ENCODE measurements at places on chromosomes 6 and 20.

GRCh38 chr6:159532155-159532554 lies 160.9 kb downstream of the SOD2 start:
- DNase-seq = no peak

- DNase-seq = no peak
Measured at GRCh38 chr6:30818391-30818841, 65.9 kb upstream of the DDR1 start.

DNA sequence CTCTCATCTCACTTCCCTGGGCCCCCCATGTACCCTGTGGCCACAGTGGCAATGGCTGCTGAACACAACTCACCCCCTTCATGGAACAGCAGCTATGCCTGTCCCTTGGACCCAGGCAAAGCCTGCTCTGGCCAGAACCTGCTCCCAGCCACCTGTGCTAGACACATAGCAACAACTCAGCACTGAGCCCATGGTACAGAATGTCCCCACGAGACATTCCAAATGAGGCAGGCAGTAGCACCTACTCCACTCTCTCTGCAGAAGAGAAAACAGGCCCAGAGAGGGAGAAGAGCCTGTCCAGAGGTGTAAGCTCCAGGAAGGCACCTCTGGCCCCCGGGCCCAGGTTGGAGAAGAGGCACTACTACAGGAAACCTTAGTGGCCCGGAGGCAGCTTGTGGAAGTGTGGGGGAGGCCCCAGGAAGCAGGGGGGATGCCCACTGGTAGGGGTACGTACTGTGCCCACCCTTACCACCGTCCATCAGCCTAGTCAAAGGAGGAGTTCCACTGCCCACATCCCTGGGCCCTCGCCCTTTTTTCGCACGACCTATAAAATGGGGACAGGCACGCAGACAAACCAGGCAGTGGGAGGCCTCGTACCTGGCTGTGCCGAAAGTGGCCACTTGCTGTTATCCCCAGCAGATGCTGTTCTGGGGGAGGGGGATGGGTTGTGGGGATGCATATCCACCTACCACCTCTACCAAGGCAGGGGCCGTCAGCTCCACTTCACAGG lies 97.2 kb downstream of the ASXL1 start:
- no peak for DNase-seq

DNA sequence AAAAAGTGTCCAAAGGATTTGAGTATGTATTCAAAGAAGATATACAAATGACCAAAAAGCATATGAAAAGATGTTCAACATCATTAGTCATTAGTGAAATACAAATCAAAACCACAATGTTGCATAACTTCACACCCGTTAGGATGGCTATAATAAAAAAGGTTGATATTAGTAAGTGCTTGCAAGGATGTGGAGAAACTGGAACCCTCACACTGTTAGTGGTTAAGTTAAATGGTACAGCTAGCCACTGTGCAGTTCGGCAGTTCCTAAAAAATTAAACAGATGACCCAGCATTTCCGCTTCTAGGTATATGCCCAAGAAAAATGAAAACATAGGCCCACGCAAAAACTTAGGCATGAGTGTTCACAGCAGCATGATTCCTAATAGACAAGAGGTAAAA lies 38.6 kb downstream of the IBTK start:
- DNase-seq = no peak

DNA sequence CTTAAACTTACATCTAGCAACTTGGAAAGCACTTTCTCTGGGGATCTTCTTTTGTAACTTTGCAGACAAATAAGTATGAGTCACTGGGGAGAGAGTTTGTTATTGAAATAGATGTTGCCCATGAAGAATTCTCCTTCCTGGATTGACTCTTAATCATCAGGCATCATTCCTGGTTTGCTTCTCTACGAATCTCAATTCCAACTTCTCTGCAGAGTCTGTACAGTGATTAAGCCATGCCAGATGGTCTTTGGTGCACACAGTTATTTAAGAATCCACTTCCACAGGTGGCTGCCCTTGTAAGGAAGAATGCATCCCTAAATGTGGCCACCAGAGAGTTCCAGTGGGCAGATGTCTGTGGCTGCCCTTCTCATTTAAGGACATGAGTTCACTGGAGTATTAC lies 25.7 kb downstream of the MYCT1 start:
- no peak for DNase-seq

DNA sequence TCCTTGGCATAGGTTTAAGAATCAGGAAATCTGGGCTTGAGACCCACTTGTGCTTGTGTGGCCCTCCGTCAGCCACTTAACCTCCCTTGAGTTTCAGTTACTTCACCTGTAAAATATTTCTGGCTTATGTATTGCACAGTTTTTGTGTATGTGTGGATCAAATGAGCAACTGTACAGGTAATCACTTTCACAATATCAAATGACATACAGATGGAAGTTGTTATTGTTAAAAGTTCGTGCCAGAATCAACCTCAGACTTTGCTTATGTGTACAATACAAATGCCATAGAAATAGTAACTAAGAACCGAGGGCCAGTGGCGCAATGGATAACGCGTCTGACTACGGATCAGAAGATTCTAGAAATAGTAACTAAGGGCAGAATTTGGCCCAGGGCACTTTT lies 65.6 kb upstream of the KIF13A start:
- no peak for DNase-seq

GRCh38 chr20:45011108-45011526 lies 44.8 kb downstream of the STK4 start:
- peak; percentile 49 for DNase-seq

DNA sequence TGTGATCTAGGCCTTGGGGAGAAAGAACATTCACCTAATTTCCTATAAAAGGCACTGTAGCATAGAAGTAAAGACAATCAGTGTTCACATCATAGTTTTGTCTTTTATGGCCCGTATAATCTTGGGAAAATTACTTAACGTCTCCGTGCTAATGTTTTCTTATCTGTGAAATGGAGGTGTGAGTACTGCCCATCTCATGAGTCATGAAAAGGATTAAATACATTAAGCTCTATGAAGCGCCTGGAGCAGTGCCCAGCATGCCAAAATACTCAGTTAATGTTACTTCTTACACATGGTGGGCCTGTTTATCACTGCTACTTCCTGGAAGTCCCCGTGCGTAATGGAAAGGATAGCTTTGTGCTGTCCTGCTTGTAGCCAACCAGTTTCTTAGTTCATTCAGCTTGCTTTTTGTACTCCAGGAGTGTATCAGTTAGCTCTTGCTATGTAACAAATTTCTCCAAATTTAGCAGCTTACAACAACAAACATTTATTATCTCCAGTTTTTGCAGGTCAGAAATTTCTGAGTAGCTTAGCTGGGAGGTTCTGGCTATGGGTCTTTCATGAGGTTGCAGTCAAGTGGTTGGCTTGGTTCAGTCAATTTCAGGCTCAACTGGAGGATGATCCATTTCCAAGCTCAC lies 103.6 kb upstream of the BMP2 start:
- no peak for DNase-seq

DNA sequence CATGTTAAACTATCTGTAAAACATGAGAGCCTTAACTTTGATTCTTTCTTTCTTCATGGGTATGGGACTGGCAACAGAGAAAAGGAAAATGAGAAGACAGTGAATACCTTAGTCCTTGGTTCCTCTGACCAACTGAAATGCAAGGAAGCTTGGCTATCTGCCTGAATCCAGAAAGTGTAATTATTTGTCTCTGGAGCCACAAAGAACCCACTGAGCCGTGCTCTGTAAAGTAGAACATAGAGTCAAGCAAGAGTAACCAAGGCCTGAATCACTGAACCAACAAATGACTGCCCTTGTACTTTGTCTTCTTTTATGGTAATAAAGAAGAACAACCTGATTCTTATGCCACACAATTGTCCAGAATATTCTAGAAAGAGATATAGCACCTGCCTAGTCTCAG lies 27.6 kb downstream of the PKHD1 start:
- no peak for DNase-seq

- no peak for DNase-seq
Measured at GRCh38 chr6:105364243-105364642, 38.6 kb downstream of the PREP start.

DNA sequence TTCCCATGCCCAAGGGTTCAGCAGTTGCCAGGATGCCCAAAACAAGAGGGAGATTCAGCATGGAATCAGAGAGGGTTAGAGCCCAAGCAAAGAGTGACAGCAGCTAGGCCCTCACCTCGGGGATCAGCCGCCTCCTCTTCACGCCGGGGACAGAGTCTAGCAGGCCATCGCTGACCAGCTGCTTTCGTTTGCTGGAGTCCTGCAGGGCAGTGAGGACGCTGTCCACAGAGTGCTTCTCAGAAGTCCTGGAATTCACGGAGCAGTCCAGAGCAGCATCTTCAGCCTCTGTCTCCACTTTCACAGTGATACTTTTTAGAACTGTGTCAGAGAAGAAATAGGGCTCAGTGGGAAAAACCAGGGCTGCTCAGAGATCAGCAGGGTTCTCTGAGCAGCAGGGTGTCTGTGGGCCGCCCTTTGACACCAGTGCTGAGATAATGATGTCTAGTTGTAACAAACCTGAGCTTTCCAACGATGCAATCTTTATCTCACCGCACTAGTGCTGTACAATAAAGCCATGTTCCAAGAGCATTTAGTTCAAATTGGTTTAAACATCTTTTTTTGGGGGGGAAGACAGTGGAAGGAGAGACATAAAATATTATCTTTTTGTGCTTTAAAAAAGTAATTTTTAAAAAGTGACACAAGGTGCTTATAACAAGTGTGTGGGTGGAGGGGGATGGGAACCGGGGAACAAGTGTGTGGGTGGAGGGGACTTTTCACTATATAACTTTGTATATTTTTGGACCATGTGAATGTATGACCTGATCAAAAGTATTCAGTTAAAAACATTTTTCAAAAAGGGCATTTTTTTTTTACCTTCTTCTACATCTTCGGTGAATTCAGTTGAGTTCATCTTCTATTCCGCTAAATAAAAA lies 16.6 kb downstream of the BEND3 start:
- DNase-seq = no peak

- no peak for DNase-seq
Measured at GRCh38 chr6:125245109-125245508, 56.7 kb downstream of the HDDC2 start.

DNA sequence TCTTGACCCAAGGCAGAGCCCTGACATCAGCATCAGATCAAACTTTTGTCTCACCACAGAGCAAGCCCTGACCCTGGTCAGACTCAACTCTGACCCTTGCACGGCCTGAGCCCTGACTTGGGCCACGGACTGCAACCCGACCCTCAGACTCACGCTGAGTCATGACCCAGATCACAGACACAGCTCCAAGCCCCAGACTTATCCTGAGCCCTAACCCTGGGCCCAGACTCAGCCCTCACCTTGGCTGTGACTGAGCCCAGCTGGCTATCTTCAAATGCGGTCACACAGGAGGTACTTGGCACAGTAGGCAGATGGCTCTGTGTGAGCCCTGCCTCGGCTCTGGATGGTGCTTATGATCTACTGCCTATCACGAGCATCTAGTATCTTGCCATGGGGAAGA lies 602.3 kb downstream of the PTPRT start:
- DNase-seq = no peak

GRCh38 chr20:45269754-45270270 lies 15.4 kb upstream of the SLPI start:
- DNase-seq = no peak

DNA sequence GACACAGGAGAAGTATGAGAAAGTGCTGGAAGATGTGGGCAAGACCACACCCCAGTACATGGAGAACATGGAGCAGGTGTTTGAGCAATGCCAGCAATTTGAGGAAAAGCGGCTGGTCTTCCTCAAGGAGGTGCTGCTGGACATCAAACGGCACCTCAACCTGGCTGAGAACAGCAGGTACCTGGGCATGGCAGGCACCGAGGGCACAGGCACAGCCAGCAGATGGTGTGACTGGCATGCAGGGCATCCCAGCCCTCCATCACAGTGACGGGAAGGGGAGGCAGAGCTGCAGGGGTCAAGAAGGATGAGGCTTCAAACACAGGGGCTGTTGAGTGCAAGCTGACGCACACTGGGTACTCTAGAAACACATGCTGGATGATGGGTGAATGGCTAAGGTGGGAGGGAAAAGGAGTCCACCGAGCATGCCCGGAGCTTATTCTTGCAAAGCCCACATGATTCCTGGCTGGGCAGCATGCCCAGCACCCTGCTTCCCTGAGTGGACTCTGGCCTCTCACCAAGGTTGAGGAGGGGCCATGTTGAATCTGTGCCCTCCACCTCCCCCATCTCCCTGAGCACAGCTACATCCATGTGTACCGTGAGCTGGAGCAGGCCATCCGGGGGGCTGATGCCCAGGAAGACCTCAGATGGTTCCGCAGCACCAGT lies 26.3 kb downstream of the SPDEF start:
- DNase-seq = no peak

- DNase-seq = no peak
Measured at GRCh38 chr6:148027201-148027600, 315.4 kb upstream of the SASH1 start.

DNA sequence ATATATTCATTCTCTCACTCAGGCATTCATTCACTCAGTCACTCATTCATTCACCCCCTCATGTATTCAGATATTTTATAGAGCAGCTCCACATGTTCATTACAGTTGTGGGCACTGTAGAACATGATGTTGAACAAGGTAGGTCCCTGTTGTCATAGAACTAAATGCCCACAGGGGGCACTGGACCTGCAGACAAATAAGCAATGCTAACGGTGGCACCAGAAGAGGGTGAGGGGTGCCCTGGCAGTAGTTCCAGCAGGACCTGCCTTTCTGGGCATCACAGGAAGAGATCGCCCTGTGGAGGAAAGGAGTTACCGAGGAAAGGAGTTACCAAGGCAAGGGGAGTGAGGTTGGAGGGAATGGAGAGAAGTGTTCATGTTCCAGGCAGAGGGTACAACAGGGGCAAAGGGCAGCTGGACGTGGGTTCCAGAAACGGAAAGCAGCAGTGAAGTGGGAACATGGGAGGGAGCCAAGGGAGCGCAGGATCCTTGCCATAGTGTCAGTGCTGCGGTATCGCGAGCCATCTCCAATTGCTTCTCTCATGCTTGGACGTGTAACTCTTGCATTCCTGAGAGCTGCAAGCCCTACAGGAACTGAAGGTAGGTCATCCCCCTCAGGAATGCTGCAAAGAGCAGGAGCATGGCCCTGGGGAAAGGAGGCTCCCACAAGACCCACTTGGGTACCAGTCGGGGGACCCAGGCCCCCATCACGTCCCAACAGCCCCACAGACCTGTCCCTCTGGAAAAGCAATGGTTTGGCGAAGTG lies 128.2 kb downstream of the EDN3 start:
- no peak for DNase-seq

GRCh38 chr6:90293319-90293953 lies 3.2 kb downstream of the BACH2 start:
- DNase-seq = no peak

GRCh38 chr6:31585491-31585890 lies 586 bp upstream of the LST1 start:
- no peak for DNase-seq

DNA sequence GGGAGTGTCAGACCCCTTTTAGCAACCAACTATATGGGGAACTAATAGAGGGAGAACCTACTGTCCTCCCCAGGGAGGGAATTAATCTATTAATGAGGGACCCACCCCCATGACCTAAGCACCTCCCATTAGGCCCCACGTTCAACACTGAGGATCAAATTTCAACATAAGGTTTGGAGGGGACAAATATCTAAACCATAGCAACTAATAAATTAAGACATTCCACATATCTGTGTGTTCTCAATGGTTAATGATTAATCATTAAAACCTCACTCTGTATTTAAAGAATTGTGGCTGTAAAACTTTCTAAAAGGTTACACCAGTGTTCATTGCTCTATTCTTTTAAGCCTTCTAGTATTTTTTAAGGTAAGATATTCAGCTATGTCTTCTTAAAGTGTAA lies 500.4 kb upstream of the SULF2 start:
- DNase-seq = no peak
